ENCODE measurements at places on chromosomes 5 and 9.

- DNase-seq, result no peak
Measured at GRCh38 chr9:127451608-127451857, 223 bp downstream of the LRSAM1 start.

DNA sequence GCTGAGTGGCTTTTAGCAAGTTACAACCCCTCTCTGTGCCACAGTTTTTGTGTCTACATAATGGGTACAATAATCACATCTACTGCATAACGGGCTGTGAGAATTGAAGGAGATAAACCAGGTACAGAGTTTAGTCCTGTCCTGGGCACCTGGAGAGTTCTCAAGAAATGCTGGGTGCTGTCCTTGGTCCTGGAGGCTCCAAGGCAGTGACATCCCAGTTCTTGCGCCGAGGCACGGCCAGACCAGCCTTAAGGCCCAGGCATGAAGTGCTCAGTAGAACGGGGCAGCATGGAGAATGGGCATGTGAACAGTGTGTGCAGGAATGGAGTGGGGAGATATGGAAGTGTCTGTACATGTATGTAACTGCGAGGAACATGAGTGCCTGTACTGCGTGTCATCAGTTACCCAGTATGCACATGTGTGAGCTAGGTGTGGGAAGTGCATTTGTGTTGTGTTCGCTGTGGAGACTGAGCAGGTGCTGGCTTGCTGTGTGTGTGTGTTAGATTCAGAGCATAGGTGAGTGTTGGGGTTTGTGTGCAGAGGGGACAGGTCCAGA, 6.3 kb upstream of the UNC5A start:
- DNase-seq, result peak; percentile 77

DNA sequence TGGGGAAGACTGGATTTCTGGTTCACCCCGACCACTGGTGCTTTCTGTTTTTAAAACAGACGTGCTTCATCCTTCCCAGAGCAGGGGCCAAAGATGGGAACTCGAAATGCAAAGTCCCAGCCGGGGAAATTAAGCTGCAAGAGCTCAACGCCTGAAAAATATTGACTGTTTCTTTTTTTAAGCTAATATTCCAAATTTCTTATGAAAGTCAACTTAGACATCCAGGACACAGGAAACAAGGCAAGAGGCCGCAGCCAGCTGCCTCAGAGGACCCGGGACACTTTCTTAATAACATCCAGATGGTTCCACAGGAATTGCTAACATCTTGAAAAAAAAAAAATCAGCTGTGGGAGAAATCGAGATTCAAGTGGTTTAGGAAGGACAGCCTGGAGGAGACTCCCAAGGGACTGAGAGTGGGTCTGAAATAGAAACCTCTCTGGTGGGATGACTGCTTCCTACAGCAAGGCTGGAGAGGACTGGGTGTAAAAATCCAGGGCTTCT, 144.9 kb downstream of the FGF1 start:
- DNase-seq, result no peak

GRCh38 chr9:112446526-112446925, 40.1 kb upstream of the KIAA1958 start:
- no peak for DNase-seq

- no peak for DNase-seq
Measured at GRCh38 chr5:33182986-33183385, 257.8 kb upstream of the TARS1 start.

GRCh38 chr9:27433631-27434325, 90.3 kb upstream of the IFNK start:
- DNase-seq, result no peak

- DNase-seq, result no peak
Measured at GRCh38 chr9:83280268-83280667, 217.3 kb upstream of the RASEF start.

GRCh38 chr9:94031380-94031779, 52.9 kb upstream of the PTPDC1 start:
- DNase-seq, result no peak

DNA sequence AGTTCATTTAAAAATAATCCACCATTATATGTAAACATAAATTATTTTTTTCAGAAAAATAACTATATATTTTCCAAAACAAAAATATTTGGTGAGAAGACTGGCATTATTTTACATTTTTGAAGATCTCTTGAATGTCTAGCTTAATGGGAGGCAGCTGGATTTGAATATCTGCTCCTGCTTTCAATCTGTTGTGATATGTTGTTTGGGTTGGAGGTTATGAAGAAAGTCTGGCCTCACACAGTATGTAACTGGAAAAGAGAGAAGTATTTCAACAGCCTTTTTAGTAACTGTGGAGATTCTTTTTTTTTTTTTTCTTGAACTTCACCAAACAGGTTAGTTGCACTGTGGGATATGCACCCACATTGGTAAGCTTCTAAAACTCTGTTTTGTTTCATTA, 84.7 kb upstream of the SLIT3 start:
- no peak for DNase-seq

GRCh38 chr5:128111818-128112448, 28.4 kb downstream of the SLC12A2 start:
- DNase-seq, result no peak

DNA sequence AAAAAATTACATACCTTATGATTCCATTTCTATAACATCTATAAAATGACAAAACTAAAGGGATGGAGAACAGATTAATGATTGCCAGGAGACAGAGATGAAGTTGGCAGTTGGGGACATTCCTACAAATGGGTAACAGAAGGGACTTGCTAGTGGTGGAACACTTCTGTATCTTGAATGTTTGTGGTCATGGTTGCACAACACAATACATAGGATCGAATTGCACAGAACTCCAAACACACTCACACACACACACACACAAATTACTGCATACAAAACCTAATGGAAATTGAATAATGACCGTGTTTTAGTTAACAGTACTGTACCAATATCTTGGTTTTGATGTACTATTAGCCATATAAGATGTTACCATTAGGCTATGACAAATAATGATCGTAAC, 330.7 kb upstream of the POU5F2 start:
- no peak for DNase-seq

DNA sequence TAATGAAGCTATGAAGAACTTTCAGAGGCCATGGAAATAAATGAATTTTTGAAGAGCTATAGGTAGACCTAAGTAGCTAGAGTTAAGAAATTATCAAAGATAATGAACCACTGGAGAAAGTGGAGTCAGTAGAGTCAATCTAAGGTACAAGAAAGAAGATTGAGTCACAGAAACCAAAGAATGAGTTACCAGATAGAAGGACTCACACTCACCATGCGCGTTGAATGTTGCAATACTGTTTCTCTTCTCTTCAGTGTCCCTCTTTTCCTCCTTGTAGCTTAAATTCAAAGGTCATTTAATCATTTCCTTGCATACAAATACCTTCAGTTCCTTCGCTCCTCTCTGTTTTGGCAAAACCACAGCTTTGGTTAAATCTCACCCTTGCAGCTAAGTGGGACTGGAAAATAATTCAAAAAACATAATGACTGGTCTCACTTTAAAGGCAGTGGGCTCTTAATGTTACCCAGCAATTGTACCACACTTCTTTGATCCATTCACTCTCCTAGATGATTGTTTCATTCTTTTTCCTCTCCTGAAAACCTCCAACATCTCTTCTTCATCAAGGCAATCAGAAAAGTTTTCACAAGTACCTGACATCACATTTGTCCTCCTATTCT, 58.3 kb downstream of the NIPBL start:
- no peak for DNase-seq

DNA sequence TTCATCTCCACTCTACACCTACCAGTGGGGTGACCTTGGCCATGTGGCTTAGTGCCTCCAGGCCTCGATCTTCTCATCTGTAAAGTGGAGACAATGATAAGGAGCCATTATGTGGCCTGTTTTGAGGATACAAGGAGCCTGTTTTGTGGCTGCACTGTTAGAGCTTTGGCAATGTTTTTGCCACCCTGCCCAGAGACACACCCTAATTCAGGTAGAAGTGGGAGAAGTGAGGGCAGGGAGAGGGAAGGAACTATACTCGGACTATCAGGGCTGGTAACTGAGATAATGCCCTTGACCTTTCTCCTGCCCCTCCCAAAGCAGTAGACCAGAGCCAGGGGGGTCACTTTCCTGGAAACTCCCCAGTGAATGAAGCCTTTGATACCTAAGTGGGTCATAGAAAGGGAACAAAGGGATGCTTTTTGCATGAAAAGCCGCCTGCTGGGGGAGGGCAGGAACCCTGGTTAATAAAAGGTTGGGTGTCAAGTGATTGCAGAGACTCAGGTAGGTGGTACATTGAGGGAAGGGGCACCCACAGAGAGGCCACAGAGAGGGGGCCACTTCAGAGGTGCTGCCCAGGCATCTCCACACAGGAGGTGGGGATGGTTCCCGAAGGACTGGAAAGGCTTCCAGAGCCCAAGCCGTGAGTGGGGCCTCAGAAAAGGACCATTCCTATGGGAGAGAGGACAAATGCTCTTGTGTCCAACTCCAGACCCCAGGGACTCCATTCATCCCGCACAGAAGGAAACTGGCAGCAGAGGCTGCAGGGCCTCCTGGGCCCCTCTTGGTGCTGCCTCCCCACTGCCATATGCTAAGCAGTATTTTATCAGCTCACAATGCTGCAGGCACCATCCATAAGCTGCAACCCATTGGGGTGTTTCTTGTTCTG, 42.3 kb upstream of the VDAC1 start:
- peak; percentile 48 for DNase-seq

GRCh38 chr5:158796812-158797497, 302.8 kb downstream of the EBF1 start:
- no peak for DNase-seq

DNA sequence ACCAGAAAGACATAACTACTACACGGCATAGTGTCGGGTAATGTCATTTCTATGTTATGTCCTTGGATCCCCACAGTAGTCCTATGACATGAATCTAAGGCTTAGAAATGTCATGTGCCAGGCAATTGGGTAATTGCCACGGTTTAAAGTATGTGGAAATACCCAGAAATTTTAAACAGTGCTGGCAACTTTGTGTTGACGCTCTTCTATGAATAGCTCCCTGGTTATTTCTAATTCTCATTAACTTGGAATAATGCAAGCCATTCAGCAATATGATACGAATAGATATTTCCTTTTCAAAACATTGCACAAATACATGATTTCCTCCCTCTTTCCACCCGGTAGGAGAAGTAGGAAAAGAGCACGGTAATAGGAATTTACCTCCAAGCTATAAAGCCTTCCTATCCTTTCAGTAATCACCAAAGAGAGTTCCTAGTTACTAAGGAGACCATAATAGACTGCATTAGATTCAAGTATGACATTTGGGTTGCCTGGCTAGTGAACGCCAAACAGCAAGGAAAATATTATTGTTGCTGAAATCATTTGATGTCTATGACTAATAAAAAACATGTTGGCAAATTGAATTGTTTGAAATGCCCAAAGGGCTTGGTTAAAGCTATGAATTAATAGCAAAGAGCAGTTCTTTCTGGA, 168.4 kb downstream of the CCDC192 start:
- DNase-seq, result no peak

DNA sequence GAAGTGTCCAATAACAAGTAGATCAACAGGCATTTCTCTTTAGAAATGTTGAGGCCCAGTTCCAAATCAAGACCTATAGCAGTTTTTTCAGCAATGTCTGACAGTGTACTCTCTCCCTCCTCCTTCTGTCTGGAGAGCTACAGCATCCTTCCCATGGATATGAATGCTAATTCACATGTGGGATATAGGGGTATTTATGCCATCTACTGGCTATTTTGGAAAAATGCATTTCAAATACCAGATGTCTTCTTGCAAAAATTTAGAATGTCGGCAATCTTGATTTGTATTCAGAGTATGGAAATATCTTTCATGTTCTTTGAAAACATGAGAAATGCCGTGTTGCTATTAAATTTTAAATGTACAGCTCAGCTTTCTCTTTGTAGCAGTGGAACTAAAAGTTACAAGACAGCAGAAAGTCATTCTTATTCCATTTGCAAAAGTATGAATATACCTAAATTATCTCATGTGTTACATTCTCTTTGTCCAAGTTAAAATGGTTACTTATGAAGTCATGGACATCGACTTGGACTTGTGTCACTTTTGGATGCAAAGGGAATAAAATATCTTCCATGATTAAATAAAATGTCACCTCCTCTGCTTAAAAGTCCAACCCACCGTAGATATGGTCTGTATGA, 647.8 kb downstream of the TAF11L14 start:
- DNase-seq, result peak; percentile 52

DNA sequence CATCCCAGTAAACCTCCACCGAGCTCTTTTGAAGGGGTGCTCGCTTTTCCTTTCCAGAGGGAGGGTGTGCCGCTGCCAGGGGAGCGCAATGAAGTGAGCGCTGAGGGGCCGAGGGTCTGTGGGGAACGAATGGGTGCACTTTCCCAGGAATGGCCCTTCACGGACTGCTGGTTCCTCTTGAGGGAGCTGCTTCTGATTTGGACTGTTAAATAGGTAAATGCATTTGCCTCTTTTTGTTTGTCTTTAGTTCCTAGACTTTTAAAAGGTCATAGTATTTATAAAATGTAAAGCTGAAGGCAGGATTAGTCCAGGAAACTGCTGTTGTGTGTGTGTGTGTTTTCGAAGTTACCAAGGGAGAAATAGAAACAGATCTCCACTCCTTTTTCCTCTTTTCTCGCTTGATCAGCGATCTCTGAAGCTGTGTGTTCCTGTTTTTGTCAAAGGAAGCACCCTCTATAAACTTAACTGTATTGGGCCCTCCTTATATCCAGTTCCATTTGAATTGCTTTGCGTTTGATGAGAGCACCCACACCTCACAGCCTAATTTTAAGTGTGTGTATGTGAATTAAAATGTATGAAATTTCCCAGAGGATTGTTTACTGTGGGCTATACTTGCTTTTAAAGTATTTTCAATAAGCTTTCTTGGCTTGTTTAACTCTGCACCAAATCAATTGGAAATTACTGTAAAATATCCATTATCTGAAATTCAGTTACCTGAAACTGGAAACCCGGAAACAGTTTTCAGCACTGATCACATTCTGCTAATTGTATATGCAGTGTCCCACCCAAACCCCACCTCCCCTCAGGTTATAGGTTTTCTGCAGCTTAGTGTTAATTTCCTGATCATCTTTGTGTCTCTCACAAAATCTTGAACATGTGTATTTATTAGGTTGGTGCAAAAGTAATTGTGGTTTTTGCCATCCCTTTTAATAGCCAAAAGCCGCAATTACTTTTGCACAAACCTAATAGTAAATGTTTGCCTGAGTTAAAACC, 966 bp downstream of the SNX2 start:
- DNase-seq, result peak; percentile 24

DNA sequence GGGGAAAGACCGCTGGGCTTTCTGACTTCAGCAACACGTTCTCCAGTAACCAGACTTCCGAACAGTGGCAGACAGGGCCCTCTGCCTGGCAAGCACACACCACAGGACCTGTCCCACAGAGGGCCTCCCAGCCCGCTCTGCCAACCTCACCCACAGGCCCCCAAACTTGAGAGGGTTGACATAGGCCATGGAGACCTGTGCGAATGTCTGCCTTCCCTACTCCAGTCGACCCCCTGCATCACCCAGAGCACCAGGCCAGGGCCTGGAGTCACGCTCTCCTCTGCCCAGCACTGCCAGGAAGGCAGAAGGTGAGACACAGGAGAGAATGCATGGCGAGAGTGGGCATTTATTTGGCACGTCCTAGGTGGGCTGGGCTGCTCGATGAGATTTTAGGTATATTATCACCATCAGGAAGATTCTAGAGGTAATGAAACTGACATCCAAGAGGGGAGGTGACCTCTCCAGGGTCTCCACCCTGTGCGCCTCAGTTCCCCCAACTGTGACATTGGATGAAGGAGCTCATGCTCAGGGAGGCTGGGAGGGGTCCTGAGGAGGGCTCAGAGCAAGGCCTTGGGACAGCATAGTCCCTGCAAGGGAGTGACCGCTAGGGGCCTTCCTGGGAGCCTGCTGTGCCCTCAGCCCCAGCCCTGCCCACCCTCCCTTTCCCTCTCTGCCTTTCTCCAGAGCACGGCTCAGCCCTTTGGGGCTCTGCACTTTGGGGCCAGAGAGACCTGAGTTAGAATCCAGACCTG, 54.9 kb downstream of the DUSP1 start:
- DNase-seq, result no peak

All from iPS-NIHi11 (cell line).